ENCODE measurements at places on chromosomes 11 and 22.

GRCh38 chr22:44424867-44425693 lies 73.0 kb downstream of the RTL6 start:
- DNase-seq: no peak

DNA sequence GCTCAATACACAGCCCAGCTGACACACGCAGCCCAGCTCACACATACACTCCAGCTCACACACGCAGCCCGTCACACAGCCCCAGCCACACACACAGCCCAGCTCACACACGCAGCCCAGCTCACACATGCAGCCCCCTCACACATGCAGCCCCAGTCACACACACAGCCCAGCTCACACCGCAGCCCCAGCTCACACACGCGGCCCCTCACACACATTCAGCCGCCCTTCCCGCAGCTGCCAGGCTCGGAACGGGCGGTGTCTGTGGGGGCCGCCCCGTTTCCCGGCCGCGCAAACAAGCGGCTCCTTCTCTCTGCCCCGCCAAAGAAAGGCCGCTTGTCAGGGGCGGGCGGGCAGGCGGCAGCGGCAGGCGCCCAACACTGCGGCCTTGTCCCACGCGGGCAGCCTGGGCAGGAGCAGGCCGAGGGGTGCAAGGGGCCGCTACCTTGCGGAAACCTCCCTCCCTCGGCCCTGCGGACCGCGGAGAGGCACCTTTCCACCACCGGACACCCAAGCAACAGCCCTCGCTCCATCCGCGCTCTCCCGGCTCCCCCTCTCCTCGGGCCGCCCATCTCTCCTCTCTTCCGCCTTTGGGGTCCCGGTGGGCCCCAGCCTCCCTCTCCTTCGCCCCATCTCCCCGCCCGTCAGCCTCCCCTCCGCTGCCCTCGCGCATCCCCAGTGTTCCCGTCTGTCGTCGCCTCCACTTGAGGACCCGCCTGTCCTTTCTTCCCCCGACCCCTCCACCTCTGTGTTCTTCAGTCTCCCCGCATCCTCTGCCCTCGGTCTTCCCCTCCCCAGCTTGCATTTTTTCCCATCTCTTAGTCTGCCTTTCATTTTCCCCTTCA lies 2.2 kb downstream of the PHLDB1 start:
- DNase-seq: no peak

GRCh38 chr22:40491990-40492631 lies 121.7 kb downstream of the SGSM3 start:
- DNase-seq: no peak

- DNase-seq: no peak
These were observed 5.1 kb downstream of the BID start for GRCh38 chr22:17769013-17769715.

DNA sequence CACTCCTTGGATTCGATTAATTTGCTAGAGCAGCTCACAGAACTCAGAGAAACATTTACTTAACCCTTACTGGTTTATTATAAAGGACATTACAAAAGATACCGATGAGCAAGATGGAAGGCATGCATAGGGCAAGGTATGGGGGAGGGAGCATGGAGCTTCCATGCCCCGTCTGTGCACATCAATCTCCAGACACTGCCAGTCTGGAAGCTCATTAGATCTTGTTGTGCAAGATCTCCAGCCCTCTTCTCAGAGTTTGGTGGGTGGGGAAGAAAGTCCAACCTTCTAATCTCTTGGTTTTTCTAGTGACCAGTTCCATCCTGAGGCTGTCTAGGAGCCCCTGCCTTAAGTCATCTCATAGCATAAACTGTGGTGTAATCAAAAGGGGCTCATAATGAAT lies 190.7 kb downstream of the UVRAG start:
- no peak for DNase-seq

- no peak for DNase-seq
These were observed 6.9 kb downstream of the MOB2 start for GRCh38 chr11:1479678-1480118.

GRCh38 chr11:73625696-73626318 lies 20.6 kb upstream of the PLEKHB1 start:
- DNase-seq: no peak

- no peak for DNase-seq
These were observed 561.0 kb downstream of the LUZP2 start for GRCh38 chr11:25057861-25058260.

GRCh38 chr22:18991821-18992442 lies 55.8 kb upstream of the PRODH start:
- DNase-seq: no peak

- DNase-seq: no peak
These were observed 23.8 kb downstream of the MICAL3 start for GRCh38 chr22:18000441-18001039.

- DNase-seq: no peak
These were observed 9.9 kb downstream of the HTR3A start for GRCh38 chr11:113984781-113985180.

GRCh38 chr11:10307022-10307399 lies 2.1 kb downstream of the ADM start:
- no peak for DNase-seq

DNA sequence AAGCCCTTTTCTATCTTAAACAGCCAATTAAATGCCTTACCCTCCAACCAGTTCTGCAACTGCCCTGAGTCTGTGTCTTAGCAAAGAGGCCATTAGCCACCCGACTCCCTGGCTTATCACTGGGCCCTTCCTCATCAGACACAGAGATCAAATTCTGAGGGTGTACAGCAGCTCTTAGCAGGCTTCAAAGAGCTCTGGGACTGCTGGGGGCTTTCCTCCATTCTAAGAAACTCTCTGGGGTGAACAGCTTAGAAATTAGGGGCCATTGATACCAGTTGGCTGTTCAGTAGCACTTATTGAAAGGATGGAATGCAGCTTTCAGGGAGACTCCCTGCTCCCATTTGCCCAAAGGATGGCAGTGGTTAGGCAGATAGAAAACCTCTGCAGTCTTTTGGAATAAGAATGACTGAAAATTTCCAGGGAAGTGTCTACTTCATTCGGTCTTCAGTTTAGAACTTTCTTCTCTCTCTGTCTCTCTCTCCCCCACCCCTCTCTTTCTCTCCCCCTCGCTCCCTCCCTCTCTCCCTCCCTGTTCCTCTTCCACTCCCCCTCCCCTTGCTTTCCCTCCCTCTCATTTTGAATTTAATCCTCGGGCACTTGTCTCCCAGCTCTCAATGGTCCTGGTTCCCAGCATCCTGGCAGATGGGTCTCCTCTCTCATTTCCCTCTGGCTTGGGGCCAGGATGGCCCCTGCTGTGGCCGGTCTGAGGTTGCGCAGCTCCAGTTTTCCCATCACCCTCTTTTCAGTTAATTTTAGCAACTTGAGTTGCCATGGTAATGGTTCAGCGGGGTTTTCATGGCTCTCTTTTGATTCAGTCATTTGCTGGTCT lies 76.4 kb downstream of the COMMD9 start:
- DNase-seq: no peak

GRCh38 chr11:120241277-120241676 lies 1.3 kb downstream of the POU2F3 start:
- no peak for DNase-seq

DNA sequence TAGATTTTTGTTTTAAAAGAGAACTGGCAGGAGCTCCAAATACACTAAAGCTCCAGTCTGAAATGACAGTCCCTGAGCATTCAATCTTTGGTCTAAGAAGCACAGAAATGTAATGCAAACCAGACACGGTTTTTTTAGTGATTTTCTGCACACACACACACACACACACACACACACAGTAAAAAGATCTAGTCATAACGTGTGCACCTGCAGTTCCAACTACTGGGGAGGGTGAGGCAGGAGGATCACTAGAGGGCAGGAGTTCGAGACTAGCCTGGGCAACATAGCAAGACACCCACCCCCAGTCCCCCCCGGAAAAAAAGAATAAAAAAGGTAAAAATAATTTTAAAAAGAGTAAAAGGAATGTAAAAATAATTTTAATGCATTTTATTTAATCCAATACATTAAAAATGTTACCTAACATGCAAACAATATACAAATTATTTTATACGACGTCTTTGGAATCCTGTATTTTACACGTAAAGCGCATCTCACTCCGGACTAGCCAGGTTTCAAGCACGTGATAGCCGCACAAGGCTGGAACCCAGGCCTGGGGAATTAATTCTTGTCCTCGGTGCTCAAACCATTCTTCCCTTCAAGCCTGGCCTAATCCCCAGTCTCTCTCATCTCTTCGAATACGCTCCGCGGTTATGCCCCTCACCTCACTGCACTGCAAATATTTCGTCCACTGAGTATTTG lies 762 bp upstream of the TBC1D22A start:
- no peak for DNase-seq

DNA sequence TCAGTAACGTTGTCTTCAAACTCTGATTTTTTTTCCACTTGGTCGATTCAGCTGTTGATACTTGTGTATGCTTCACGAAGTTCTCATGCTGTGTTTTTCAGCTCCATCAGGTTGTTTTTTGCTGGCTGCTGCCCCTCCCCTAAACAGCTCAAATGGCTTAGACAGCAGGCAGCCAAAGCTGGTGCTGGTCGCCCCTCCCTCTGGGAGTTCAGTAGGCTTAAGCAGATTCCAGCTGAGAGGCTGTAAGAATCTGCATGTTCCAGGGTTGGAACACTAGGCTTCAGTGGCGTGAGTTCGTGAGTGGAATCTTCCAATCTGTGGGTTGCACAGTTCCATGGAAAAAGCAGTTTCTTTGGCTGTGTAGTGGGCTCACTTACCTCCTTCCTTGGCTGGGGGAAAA lies 10.3 kb upstream of the FIBIN start:
- no peak for DNase-seq

DNA sequence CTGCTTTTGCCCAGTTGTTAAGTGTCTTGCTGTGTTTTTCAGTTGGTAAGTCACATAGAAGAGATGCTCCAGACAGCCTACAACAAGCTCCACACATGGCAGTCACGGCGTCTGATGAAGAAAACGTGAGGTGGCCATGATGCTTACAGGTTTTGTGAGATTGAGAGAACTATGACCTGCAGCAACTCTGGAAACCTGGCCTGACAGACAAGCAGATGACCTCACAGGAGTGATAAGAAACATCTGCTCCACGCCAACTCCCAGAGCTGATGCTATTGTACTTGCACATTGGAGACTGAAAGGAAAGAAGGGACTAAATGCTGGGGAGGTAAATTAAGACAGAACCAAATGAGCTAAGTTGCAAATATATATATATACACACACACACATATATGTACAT lies 28.6 kb upstream of the LDHA start:
- no peak for DNase-seq

- DNase-seq: no peak
These were observed 64.1 kb downstream of the PRMT3 start for GRCh38 chr11:20451568-20451967.

- no peak for DNase-seq
These were observed 856.4 kb upstream of the LRRC4C start for GRCh38 chr11:42315846-42316245.

GRCh38 chr22:20247010-20247505 lies 21.1 kb downstream of the RTN4R start:
- no peak for DNase-seq

DNA sequence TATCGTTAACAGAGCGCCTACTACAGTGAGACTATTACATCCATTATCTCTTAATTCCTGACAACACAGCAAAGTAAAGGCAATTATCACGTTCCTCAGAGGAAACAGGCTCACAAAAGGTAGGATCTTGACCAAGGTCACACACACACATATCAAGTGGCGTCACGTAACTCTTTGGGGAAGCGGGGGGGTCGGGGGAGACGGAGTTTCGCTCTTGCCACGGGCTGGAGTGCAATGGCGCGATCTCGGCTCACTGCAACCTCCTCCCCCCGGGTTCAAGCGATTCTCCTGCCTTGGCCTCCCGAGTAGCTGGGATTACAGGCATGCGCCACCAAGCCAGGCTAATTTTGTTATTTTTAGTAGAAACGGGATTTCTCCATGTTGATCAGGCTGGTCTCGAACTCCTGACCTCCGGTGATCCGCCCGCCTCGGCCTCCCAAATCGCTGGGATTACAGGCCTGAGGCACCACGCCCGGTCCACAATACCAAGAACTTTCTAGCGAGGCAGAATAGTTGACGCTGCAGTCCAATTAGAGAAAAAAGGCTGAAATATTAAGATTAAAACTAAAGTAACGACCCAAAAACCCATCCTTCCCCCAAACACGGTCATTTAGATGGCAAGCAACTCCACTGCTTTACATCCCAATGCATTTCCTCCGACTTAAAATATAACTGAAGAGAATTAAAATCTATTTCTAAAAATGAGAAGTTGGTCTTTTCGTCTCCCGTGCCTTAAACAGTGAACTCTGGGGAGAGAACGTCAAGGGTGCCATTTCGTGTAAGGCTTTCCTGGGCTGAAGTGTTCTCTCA lies 1.2 kb downstream of the DDX17 start:
- DNase-seq: no peak
